ENCODE measurements at places on chromosomes 5 and 9.

DNA sequence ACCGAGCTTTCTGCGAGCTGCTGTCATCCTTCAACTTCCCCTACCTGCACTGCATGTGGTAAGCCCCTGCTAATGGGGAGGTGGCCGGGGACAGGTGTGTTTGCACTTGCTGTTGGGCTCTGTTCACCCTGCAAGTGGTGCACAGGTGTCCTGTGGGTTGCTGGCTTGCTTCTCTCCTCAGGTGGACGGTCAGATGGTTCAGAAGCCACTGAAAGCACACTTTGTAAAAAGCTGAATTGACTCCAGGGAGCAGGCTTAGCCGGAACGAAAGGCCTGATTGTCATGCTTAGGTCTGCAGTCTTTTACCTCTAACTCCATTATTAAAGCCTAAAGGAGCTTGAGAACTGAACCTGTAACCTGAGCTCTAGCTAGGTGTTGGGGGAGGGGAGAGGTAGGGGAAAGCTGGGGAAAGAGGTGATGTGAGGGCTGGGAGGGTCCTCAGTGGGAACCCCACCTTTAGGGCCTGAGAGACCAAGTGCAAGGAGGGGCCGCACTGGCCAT is 37.6 kb downstream of the ACER2 start:
- DNase-seq: no peak

DNA sequence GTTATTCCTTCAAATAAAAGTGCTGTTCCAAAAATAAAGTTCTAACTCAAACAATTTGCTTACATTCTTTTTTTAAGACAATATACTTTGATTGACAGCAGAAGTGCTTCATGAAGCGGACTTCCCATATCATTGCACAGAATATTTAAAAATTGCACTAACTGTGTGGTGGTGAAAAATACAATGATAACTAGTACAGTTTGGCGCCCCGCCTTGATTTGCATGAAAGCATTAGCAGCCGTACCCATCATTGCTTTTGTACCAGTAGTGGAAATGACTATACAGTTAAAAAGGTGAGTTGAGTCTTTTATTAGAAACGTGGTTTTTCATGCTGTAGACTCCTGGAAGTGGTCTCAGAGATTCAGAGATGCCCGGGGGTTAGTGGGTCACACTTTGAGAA is 69.5 kb upstream of the MAP3K1 start:
- no peak for DNase-seq

GRCh38 chr9:19583890-19584289 is 175.1 kb downstream of the ACER2 start:
- no peak for DNase-seq

DNA sequence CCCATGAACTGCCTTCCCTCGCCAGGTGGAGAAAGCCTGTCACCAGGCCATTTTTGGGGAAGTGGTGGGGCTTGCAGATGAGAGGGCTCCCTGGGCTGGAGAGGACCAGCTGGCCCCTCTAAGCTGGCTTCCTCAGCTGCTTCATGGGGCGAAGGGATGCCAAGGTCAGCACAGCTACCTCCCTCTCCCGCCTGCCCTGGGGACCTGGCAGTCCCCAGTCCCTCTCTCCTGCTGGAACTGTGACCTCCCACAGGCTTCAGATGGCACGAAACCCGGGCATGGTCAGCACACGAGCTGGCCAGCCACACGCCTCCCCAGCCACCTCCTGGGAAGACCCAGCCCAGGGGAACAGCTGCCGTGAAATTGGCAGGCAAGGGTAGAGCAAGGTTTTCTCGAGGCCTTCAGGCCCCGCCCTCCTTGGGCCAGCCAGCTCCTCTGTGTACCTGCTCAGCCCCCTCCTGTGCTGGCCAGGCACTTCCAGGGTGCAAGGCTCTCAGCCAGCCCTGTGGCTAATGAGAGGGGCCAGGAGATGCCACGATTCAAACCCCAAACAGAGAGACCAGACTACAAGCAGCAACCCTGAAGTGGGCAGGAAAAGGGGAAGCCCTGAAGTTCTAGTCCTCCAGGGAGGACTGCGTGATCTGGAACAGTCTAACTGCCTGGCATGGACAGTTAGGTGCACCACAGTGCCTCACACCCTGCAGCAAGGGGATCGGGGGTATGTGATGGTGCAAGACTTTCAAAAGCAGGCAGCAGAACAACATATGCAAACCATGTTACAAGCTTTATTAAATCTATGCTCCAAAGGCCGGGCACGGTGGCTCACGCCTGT is 12.9 kb downstream of the PLPP7 start:
- no peak for DNase-seq

- no peak for DNase-seq
Observed at GRCh38 chr9:92970467-92970923, 23.2 kb downstream of the FGD3 start.

GRCh38 chr5:13955896-13956295 is 11.4 kb upstream of the DNAH5 start:
- no peak for DNase-seq

DNA sequence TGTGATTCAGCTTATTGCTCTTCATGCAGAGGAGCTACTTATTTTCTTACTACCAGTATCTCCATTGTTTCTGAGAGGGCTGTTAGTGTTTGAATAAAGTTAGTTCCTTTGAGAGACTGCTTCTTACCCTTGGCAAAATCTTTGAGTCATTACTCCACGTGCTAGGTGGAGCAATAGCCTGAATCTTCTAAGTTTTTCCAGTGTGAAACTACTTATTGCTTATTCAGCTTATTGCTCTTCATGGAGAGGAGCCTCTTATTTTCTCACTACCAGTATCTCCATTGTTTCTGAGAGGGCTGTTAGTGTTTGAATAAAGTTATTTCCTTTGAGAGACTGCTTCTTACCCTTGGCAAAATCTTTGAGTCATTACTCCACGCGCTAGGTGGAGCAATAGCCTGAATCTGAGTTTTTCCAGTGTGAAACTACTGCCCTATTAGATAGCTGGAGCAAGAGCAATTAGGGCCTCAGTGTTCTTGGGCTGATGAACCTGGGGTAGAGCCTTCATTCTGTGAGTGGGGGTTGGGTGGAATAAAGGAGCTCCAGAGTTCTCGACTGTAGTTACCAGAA is 41.9 kb downstream of the GPBP1 start:
- DNase-seq: no peak

DNA sequence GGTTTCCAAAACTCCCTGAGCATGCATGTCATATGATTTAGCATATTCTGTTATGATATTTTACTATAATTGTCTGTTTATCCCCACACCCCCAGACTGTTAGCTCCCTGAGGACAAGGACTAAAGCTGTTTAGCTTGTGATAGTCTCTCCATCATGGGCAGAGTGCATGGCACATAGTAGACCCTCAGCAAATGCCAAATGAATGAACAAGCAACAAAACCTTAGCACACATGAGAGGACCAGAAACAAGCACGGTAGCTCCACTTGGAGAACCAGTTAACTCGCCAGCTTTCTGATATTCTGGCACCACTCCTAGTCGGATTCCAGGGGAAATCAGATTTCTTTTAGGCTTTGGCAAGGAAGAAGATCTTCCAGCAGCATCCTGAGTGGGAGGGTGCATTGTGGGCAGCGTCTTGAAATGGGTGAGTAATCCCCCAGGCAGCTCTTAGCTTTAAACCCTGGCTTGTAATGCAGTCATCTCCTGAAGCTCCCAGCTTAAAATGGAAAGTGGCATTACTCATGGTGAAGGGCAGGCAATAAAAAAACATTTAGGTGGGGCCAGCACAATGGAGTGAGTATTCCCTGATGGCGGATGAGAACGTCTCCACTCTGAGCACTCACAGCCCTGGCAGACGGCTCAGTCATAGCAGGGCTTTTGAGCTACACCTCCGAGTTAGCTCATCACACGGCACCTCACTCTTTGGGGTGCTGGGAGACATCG is 41.1 kb downstream of the FGF1 start:
- DNase-seq: peak; percentile 64

DNA sequence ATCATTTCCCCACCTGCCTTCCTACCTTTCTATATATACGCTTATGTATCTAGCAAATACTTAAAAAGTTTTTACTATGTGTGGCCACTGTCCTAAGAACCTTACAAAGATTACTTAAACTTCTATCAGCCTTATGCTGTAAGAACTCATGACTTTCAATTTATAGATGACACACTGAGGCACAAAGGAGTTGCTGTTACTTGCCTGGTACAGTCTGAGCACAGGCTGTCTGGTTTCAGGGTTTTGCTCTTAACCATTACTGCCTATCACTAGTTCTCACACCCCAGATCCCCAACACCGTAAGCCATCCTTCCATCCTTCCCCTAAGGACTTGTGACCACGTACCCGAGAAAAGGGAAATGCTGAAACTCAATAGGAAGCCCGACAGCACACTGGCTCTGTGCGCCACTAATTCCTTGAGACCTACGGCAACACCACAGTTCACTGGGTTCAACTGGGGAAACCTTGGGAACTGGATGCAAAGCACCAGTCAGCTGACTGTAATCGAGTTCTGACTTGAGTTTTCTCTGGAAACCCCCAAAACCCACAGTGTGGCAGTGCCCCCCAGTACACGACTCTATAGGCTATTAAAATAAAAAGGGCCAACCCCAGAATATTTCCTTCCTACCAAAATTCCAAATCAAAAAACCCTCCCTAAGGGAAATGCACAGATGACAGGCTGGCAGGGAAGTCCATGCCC is 56.0 kb downstream of the AUH start:
- no peak for DNase-seq

GRCh38 chr5:74598731-74599130 is 41.8 kb downstream of the ENC1 start:
- DNase-seq: no peak

DNA sequence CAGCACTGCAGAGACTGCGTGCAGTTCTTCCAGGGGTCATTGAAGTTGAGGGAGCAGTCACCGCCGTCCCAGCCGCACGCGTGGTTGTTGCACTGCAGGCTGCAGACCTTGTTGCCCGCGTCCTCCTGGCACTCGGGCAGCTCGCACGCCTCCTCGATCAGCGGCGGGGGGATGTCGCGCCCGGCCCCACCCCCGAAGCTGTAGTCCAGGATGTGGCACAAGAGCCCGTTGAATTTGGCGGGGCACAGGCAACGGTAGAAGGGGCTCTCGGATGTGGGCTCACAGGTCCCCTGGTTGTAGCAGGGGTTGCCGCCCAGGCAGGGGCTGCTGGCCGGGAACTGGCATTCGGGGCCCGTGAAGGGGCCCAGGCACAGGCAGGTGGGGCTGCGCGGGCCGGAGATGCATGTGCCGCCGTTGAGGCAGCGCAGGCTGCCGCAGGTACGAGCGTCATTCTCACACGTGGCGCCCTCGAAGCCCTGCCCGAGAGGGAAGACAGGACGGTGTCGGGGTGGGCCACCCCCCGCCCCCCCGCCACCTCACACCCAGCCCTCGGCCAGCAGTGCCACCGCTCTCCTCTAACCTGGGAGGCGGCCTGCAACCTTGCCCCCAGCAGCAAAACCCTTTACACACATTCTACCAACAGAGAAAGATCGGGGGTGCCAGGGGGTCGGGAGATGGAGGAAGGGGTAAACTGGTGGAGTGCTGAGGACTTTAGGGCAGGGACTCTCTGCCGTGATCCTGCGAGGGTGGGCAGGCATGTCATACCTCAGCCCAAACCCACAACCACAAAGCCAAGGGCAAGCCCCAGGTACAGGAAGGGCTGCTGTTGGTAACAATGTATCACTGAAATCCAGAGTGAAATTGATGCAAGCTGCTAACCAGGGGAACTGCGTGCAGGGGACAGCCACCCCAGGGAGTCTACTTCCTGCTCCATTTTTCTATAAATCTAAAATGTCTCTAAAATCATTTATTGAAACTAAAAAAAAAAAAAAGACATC is 22.9 kb upstream of the SEC16A start:
- no peak for DNase-seq

- no peak for DNase-seq
Observed at GRCh38 chr9:34556949-34557348, 32.6 kb downstream of the CNTFR start.

GRCh38 chr9:80946496-80947170 is 742.7 kb downstream of the TLE1 start:
- no peak for DNase-seq

DNA sequence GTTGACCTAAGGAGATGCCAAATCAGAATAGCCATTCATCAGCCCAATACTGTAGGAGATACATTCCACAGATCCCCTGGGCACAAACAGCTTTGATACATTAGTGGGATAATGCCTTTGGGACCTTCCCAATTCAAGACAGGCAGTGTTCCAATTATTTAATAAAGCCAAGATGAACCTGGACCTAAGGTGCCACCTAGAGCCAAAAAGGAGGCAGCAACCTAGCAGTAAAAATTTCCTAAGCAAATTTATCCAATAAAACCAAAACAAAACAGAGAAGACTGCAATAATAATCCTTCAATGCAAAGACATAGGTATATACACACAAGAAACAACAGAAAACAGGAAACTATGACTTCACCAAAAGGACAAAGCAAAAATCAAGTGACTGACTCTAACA is 253.0 kb downstream of the HINT1 start:
- DNase-seq: no peak

- DNase-seq: no peak
Observed at GRCh38 chr9:110710420-110710819, 41.8 kb downstream of the MUSK start.

GRCh38 chr5:57191986-57192385 is 18.1 kb downstream of the GPBP1 start:
- DNase-seq: no peak

- no peak for DNase-seq
Observed at GRCh38 chr5:153618307-153618706, 127.8 kb downstream of the GRIA1 start.

- no peak for DNase-seq
Observed at GRCh38 chr5:179162351-179163235, 102.4 kb downstream of the ZNF354C start.

DNA sequence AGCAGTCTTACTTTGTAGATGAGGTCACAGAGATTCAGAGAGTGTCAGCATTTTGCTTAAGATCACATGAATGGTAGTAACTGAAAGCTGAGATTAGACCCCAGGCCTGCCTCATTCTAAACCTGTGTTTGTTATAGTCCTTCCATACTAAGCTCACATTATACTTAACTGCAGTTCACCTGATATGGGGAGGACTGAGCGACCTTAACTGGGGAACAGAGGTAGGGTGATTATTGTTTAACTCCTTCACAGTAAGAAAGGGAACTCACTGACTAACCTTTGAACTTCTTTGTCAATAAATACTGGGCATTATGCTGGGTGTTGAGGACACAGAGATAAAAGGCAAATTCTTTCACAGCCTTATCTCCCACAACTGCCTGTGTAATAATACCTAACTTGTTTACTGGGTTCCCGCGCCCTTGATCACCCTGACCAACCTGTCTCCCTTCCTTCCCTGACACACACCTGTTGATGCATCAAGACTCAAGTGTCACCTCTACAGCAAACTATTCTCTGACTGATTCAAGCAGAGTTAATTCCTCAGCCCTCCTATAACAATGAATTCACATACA is 27.2 kb downstream of the DEPDC1B start:
- DNase-seq: no peak

DNA sequence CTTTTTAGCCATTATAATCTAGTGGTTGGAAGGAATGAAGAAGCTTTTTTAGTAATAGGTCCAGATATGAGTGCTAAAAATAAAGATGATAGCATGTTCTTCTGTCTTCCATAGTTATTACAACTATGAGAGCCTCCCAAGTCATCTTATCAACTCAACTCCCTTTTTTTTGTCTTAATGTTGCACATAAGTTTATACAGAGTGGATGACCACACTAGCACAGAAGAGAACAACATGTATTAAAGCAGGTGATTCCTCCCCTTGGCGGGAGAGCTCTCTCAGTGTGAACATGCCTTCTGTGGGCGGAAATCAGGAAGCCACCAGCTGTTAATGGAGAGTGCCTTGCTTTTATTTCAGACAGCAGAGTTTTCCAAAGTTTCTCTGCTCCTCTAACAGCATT is 40.1 kb upstream of the STX17 start:
- no peak for DNase-seq

GRCh38 chr5:160375166-160375565 is 4.7 kb upstream of the C1QTNF2 start:
- no peak for DNase-seq

Measured in NCI-H460 (cell line).